ENCODE measurements at places on chromosomes 6 and 20. TPM values are rescaled to one million over a fixed set of nuclear protein-coding genes. Genes with fewer than 3 reads are reported as not detected.
A peak's percentile ranks its signal among the peaks of the same experiment; 100 is the strongest.

DNA sequence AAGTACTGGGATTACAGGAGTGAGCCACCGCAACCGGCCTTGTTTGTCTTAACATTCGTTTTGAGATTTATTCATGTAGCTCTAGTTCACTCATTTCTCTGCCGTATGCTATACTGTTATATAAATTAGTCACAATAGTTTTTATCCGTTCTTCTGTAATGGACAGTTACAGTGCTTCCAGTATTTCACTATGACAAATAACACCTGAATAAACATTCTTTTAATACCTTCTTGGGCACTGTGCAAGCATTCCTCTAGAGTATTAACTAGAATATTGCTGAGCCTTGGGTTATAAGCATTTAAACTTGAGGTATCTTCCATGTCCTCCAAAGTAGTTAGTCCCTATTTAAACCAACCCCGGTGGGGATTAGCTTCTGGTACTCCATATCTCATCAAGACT lies 45.6 kb downstream of the STK38 start:
- H3K27ac ChIP-seq: no peak overlapping the region
- peaks cover 63% of the 10 kb centered on the region for H3K36me3 ChIP-seq
- DNase-seq: no peak
- H3K4me3 ChIP-seq: no peak overlapping the region
- no peaks in the 10 kb centered on the region for H3K27me3 ChIP-seq

DNA sequence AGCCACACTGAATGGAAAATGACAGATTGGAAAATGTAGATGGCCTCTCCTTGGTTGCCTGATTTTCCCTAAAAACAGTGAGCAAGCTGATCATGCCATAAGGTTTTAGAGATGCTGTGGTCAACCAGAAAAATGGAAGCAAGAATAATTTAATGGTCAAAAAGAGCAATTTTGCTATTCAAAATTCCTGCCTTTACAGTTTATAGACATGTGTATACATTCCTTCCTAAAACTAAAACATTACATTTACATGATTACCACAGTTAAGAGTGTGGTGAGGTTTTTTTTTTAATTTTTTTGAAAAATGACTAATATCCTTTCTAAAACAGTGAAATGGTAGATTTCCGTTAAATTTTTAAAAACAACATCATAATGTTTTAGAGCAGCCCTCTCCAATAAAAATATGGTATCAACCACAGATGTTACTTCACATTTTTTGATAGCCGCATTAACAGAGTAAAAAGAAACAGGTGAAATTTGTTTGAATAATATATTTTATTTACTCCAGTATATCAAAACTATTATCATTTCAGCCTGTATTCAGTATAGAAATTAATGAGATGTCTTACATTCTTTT lies 407.0 kb upstream of the SOX4 start:
- H3K4me1 ChIP-seq: no peaks in the 10 kb centered on the region
- no peak overlapping the region for H3K4me3 ChIP-seq
- no peaks in the 10 kb centered on the region for H3K27me3 ChIP-seq
- H3K27ac ChIP-seq: no peak overlapping the region

- no peaks in the 10 kb centered on the region for H3K36me3 ChIP-seq
- peak; percentile 87 for DNase-seq
- H3K27me3 ChIP-seq: no peaks in the 10 kb centered on the region
These were observed at the start of gene ME1 for GRCh38 chr6:83430611-83431544. ME1 (minus strand) TSS chr6:83431051; CDS start chr6:83430954, 97 bp downstream.

DNA sequence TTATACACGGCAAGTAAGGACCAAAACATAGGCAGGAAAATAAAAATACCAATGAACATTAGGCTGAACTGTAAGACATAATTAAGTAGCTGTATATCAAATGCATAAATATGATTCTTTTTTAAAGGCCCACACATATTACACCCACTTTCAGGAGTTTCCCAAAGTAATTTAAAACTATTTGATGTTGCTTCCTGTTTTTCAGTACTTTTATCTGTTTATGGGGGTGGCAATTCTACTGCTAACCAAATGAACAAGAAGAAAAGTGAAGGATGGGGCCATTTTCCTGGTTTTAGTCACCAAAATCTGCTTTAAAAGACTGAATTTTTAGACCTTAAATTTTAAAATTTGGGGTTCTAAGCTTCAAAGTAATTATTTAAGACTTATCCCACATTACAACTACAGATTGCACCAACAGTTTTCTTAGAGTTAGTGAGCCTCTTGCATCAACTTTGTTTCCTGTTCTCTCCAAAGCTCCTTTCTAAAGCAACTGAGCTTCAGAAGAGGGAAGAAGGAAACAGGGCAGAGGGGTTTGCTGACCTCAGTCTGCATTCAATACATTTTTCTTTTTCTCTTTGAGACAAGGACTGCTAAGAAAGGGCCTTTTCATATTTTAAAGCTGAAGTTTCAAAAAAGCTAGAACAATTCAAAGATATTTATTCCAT lies 191.0 kb downstream of the BACH2 start:
- no peaks in the 10 kb centered on the region for H3K36me3 ChIP-seq
- no peak overlapping the region for H3K4me3 ChIP-seq
- no peak for DNase-seq
- H3K4me1 ChIP-seq: peaks cover 3% of the 10 kb centered on the region

Gene RAD21L1
- total RNA-seq: not detected

- no peak overlapping the region for H3K27ac ChIP-seq
- H3K4me1 ChIP-seq: no peaks in the 10 kb centered on the region
- H3K4me3 ChIP-seq: no peak overlapping the region
These were observed 57.5 kb downstream of the BFSP1 start for GRCh38 chr20:17473659-17474058.

GRCh38 chr6:84227044-84227433 lies 404 bp downstream of the CEP162 start:
- DNase-seq: no peak
- H3K27me3 ChIP-seq: no peaks in the 10 kb centered on the region
- no peaks in the 10 kb centered on the region for H3K36me3 ChIP-seq
- peak overlapping the region; percentile 89 for H3K27ac ChIP-seq
- no peaks in the 10 kb centered on the region for H3K4me1 ChIP-seq

Gene SLC22A7
- total RNA-seq: not detected

DNA sequence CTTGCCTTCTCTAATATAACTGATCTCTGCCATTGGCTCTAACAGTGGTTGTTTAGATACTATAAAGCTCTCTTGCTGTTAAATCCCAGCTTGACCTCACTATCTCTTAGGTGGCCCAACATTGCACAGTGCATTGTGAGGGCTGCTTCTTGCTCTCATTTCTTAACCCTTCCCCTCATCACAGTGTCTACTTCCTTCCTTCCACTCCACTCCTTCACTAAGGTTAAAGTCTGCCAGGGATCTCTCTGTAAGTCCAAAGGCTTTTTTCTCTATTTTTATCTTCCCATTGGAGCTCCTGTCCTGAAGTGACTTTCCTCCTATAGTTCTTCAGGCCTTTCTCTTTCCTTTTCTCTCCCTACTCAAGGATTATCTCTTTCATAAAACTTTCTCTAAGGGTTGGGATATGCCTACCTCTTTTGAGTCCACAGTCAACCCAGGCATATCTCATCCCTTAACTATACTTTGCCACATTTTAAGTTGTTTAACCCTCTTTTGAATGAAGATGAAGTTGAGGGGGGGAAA lies 4.0 kb upstream of the TBC1D22B start:
- H3K27ac ChIP-seq: no peak overlapping the region
- no peaks in the 10 kb centered on the region for H3K36me3 ChIP-seq
- H3K4me1 ChIP-seq: peaks cover 10% of the 10 kb centered on the region
- H3K27me3 ChIP-seq: no peaks in the 10 kb centered on the region
- no peak for DNase-seq

- peaks cover 59% of the 10 kb centered on the region for H3K4me1 ChIP-seq
- H3K36me3 ChIP-seq: no peaks in the 10 kb centered on the region
- no peaks in the 10 kb centered on the region for H3K27me3 ChIP-seq
- no peak overlapping the region for H3K4me3 ChIP-seq
- H3K27ac ChIP-seq: no peak overlapping the region
- DNase-seq: no peak
These were observed 5.2 kb downstream of the STX11 start for GRCh38 chr6:144155529-144155928.

Gene FOXC1
- 13.5 TPM for total RNA-seq

GRCh38 chr6:89775150-89775549 lies 44.4 kb downstream of the MDN1 start:
- no peak overlapping the region for H3K27ac ChIP-seq
- H3K36me3 ChIP-seq: peaks cover 53% of the 10 kb centered on the region
- H3K27me3 ChIP-seq: no peaks in the 10 kb centered on the region
- no peaks in the 10 kb centered on the region for H3K4me1 ChIP-seq

GRCh38 chr6:152086223-152086873 lies 278.9 kb downstream of the ESR1 start:
- no peak for DNase-seq
- H3K4me3 ChIP-seq: no peak overlapping the region
- no peaks in the 10 kb centered on the region for H3K36me3 ChIP-seq

GRCh38 chr6:170049641-170050561 lies 241.0 kb downstream of the DLL1 start:
- H3K4me3 ChIP-seq: no peak overlapping the region
- DNase-seq: peak; percentile 90
- no peaks in the 10 kb centered on the region for H3K4me1 ChIP-seq
- no peaks in the 10 kb centered on the region for H3K36me3 ChIP-seq
- H3K27me3 ChIP-seq: no peaks in the 10 kb centered on the region

Gene TNFRSF6B
- total RNA-seq: 1.2 TPM

- no peak overlapping the region for H3K4me3 ChIP-seq
- no peak for DNase-seq
- no peak overlapping the region for H3K27ac ChIP-seq
These were observed 15.4 kb downstream of the SERAC1 start for GRCh38 chr6:158152659-158153058.

Gene TSHZ2
- total RNA-seq: 6.2 TPM

Gene POU5F1
- total RNA-seq: not detected

Gene EPPIN
- total RNA-seq: not detected

Gene BHLHE23
- total RNA-seq: not detected

DNA sequence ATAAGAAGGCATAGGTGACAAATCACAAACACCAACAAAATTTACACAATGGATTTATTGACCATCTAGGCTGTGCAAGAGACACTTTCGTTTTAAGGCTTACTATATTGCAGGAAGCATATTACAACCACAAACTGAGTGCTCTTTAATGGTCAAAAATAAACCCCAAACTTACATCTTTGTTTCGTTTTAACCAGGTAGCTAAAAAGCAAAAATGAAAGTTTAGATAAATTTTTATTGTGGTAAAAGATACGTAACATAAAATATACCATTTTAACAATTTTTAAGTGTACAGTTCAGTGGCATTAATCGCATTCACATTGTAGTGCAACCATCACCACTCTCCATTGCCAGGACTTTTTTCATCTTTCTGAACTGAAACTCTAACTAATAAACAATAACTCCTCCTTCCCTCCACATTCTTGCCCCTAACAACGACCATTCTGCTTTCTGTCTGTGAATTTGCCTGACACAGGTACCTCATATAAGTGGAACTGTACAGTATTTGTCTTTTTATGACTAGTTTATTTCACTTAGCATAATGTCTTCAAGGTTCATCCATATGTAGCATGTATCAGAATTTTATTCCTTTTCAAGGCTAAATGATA lies 32.3 kb upstream of the DUSP22 start:
- H3K4me3 ChIP-seq: no peak overlapping the region
- H3K27ac ChIP-seq: no peak overlapping the region
- no peaks in the 10 kb centered on the region for H3K4me1 ChIP-seq
- no peaks in the 10 kb centered on the region for H3K27me3 ChIP-seq

DNA sequence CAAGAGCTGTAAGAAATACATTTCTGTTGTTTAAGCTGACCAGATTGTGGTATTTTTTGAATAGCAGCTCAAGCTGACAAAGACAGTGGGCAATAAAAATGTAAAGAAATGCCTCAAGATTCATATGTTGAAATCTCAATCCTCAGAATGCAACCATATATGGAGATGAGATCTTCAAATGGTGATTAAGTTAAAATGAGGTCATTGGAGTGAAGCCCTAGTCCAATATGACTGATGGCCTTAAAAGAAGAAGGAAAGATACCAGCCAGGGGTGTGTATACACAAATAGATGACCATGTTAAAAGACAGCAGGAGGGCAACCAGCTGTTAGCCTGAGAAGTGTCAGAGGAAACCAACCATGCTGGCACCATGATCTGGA lies 7.1 kb upstream of the DDO start:
- DNase-seq: no peak
- H3K27ac ChIP-seq: no peak overlapping the region
- no peaks in the 10 kb centered on the region for H3K36me3 ChIP-seq
- no peaks in the 10 kb centered on the region for H3K27me3 ChIP-seq
- no peak overlapping the region for H3K4me3 ChIP-seq

- DNase-seq: no peak
- peaks cover 66% of the 10 kb centered on the region for H3K36me3 ChIP-seq
- no peak overlapping the region for H3K4me3 ChIP-seq
- H3K27me3 ChIP-seq: no peaks in the 10 kb centered on the region
These were observed 24.7 kb upstream of the MROH8 start for GRCh38 chr20:37204056-37204455.

DNA sequence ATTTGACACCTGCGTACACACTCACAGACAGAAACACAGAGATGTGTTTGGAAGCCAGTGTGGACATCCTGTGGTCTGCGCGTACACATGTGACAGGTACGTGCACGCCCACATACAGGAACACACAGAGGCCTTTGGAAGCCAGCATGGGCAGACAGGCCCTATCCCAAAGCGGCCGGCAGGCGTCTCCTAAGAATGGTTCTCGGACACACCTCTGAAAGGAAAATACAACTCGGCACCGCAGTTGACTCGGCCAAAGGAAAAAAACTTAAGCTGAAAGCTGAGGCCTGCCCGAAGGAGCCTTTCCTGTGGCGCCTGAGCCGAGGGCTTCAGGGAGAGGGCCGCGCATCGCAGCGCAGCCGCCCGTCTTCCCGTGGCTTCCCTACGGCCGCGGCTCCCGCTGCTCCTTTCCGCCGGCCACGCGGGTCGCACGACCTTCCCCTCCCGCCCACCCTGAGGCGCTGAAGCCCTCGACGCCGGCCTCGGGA lies 1.4 kb upstream of the CEP43 start:
- H3K4me3 ChIP-seq: peak overlapping the region; percentile 93
- H3K4me1 ChIP-seq: peaks cover 25% of the 10 kb centered on the region
- no peaks in the 10 kb centered on the region for H3K27me3 ChIP-seq
- H3K27ac ChIP-seq: no peak overlapping the region

- no peaks in the 10 kb centered on the region for H3K36me3 ChIP-seq
- H3K4me3 ChIP-seq: no peak overlapping the region
- H3K27ac ChIP-seq: no peak overlapping the region
- no peak for DNase-seq
- H3K27me3 ChIP-seq: no peaks in the 10 kb centered on the region
These were observed 14.4 kb downstream of the ADTRP start for GRCh38 chr6:11764250-11764604.

GRCh38 chr20:3767110-3767426 lies 485 bp downstream of the ADISSP start:
- no peak for DNase-seq
- H3K4me3 ChIP-seq: peak overlapping the region; percentile 49
- peaks cover 40% of the 10 kb centered on the region for H3K4me1 ChIP-seq
- no peaks in the 10 kb centered on the region for H3K36me3 ChIP-seq

Gene RSPH4A
- total RNA-seq: 0.16 TPM

Gene ADA
- total RNA-seq: 6.3 TPM
